ENCODE measurements at places on chromosomes 7 and 10. TPM values are rescaled to one million over a fixed set of nuclear protein-coding genes. Genes with fewer than 3 reads are reported as not detected.

DNA sequence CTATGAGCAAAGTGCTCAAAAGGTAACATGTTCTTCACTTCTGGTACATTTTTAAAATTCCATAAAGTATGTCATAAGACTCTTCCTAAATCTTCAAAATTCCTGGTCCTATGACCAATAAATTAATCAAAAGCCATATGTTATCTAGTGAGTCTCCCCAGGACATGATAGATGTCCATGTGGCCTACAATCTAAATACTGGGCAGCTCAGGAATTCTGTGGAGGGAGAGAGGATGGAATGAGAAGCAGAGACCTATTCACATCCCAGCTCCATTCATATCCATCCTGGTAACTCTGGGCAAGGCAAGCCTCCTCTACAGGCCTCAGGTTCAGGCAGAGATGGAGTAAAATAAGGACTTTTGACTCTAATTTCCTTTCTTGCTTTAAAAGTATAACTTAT, 224.8 kb downstream of the MTERF1 start:
- DNase-seq = no peak

DNA sequence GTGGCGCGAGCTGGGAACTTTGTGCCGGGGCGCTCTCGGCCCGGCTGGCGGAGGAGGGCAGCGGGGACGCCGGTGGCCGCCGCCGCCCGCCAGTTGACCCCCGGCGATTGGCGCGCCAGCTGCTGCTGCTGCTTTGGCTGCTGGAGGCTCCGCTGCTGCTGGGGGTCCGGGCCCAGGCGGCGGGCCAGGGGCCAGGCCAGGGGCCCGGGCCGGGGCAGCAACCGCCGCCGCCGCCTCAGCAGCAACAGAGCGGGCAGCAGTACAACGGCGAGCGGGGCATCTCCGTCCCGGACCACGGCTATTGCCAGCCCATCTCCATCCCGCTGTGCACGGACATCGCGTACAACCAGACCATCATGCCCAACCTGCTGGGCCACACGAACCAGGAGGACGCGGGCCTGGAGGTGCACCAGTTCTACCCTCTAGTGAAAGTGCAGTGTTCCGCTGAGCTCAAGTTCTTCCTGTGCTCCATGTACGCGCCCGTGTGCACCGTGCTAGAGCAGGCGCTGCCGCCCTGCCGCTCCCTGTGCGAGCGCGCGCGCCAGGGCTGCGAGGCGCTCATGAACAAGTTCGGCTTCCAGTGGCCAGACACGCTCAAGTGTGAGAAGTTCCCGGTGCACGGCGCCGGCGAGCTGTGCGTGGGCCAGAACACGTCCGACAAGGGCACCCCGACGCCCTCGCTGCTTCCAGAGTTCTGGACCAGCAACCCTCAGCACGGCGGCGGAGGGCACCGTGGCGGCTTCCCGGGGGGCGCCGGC, 870 bp downstream of the FZD1 start:
- peak; percentile 75 for DNase-seq

- no peak for DNase-seq
Observed at GRCh38 chr7:121941830-121942229, 68.9 kb downstream of the PTPRZ1 start.

The CCL26 gene
- total RNA-seq = not detected

The PRLHR gene
- not detected for total RNA-seq

The DYNC1I1 gene
- 30.7 TPM for total RNA-seq

Data from Right ventricle myocardium inferior (tissue), 1 donor.